ENCODE measurements at places on chromosomes 7 and 10.

DNA sequence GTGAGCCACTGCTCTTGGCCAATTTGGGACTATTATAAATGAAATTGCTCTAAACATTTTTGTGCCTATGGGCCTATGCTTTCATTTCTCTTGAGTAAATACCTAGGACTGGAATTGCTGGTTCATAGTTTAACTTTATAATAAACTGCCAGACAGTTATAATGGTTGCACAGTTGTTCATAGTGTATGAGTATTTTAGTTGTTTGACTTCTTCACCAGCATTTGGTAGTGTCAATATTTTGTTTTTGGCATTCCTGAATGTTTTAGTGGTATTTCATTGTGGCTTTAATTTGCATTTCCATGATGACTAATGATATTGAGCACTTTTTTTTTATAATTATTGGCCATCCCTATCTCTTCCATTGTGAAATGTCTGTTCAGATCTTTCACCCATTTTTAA is 29.5 kb downstream of the PLEKHA8 start:
- DNase-seq, result no peak

GRCh38 chr7:6436385-6436685 is 11.4 kb downstream of the DAGLB start:
- no peak for DNase-seq

DNA sequence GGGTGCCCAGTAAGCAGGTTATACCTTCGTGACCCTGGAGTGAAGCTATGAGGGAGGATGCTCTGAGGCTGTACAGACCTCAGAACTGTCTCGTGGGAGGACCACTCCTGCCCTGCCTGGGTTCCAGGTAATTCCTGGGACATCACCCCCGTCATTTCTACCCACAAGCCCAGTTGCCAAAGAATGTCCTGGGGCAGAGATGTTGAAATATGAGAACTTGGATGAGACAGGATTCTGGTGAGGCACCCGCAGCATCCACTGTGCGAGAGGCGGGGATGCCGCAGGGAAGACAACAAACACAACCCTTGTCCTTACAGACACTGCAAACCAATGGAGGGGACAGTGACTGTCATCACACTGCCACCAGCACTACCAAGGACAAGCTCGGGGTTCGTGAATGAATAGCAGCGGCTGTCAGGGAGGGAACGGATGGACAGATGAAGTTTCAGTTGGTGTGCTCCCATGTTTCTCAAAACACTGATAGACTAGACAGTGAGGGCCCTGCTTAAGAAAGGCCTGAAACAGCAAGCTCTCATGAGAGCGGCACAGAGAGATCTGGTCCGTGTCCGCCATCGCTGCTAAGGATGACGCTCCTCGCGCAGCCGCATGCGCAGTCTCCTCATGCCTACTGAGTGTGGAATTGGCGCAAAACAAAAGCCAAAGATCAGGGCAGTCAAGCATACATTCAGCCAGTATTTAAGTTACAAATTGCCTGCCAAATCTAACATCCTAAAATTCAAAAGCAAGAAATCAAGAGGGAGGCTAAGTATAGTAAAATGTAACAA is 82.0 kb upstream of the RHEB start:
- DNase-seq, result no peak

GRCh38 chr7:131038153-131038552 is 289.5 kb upstream of the MKLN1 start:
- DNase-seq, result no peak

DNA sequence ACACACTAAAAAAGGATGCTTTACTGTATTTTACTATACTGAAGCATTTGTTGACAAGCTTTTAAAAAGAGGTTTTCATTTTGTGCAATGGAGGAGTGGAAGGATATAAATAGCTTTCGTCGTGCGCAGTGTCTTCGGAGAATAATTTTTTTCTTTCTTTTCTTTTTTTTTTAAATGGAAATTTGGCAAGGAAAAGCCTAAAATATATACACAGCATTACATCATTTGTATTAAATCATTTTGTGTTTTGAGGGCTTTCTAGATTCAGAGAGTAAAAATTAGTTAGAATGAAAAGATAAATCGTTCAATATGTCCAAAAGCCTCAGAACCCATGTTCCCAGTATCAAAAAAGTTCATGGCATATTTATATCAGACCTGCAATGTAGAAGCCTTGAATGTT is 150.2 kb upstream of the FERD3L start:
- DNase-seq, result no peak

GRCh38 chr7:46811529-46811928 is 770.4 kb downstream of the TNS3 start:
- DNase-seq, result no peak

DNA sequence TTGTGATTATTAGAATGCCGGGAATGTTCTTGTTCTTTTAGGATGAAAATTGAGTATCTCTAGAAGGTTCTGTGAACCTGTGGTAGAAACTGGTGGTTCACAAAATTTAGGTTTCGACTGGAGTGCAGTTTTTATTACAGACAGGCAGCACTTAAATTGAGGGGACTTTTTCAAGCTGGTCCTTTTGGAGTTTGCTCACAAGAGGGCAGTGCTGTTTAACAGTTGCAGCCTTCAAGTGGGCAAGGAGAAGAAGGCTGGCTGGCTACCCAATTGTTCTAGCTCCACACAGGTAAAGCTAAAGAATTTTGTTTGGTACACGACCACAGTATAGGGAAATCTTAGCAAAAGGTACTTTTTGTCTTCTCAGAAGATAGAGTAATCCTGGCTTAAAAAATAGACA is 233.6 kb downstream of the SNX13 start:
- DNase-seq, result no peak

- no peak for DNase-seq
Observed at GRCh38 chr10:4196183-4196582, 411.2 kb upstream of the KLF6 start.

- no peak for DNase-seq
Observed at GRCh38 chr7:42226354-42226941, 10.6 kb downstream of the GLI3 start.

DNA sequence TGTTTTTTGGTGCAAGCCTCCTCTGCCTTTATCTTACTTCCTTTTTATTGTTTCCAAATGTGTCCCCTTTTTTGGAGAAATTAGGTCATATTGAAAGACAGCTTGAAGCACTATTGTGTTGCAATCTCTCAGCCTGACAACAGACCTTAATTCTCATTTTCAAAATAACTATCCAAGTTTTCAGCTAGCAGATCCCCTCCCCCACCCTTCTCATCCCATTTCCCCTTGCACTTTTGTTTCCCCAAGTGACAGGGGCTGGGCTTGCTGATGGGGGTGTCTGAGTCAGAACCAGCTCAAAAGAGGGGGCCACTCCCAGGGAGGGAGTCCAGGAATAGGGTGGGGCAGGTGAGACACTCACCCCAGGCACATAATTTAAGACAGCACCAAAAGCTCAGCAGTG is 75.3 kb downstream of the MKI67 start:
- no peak for DNase-seq

GRCh38 chr7:157408258-157409101 is 71.7 kb downstream of the DNAJB6 start:
- no peak for DNase-seq

DNA sequence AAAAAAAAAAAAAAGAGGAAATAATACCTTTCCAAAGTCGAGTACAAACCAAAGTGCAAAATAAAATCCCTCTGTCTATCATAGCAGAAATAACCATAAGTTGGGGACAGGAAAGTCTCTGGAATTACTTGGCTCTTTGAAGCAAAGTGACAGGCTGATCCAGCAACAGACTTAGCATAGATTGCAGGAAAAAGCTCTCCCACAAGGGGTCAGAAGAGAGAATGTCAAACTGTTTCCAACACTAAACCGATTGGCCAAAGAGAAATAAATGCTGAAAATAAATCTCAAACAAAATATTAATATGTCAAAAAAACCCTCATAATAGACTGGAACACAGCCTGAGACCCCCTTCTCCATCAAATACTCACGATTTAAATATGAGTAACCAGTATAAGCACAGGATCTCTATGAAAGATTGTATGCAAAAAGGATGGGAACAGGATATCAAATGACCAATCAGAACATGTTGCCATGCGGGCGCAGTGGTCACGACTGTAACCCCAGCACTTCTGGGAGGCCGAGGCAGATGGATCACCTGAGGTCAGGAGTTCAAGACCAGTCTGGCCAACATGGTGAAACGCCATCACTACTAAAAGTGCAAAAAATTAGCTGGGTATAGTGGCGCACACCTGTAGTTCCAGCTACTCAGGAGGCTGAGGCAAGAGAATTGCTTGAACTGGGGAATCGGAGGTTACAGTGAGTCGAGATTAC is 1000.7 kb upstream of the LRRN3 start:
- no peak for DNase-seq

DNA sequence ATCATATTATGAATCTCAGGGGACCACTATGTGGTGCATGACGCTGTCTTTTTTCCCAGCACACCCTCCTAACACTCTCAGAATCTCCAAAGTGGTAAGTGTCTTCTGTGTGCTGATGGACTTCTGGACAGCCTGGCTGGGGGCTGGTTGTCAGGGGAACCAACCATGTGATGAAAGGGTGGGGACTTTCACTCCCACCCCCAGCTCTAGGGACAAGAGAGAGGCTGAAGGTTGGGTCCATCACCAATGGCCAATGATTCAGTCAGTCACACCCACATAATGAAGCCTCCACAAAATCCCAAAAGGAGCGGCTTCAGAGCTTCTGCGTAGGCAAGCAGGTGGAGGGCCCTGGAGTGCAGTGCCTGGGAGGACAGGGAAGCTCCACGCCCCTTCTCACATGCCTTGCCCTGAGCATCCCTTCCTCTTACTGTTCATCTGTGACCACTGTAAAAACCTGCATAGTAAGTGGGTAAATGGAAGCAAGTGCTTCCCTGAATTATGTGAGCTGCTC is 44.6 kb downstream of the RASGEF1A start:
- DNase-seq, result no peak

GRCh38 chr7:139915268-139915863 is 86.3 kb downstream of the TBXAS1 start:
- no peak for DNase-seq

DNA sequence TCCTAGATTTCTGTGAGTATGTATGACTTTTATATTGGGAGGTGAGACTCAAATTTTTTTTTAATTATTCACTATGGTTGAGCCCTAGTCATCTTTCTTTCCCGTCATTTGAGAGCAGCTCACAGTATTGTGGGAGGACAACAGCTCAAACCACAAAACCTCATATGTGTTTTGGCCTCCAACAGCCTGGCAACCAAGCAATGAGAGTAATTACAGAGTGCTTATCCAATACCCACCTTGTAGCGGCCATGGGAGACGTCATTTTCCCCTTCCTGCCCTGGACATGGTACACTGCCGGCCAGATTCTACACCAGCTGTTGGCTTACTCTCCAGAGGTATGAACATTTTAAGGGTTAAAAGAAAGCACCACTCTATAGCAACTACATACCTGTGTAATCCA is 49.1 kb downstream of the DOCK4 start:
- DNase-seq, result no peak

- DNase-seq, result no peak
Observed at GRCh38 chr7:25134358-25135010, 9.4 kb upstream of the CYCS start.

- DNase-seq, result no peak
Observed at GRCh38 chr7:16916105-16916639, 34.4 kb upstream of the AGR3 start.

DNA sequence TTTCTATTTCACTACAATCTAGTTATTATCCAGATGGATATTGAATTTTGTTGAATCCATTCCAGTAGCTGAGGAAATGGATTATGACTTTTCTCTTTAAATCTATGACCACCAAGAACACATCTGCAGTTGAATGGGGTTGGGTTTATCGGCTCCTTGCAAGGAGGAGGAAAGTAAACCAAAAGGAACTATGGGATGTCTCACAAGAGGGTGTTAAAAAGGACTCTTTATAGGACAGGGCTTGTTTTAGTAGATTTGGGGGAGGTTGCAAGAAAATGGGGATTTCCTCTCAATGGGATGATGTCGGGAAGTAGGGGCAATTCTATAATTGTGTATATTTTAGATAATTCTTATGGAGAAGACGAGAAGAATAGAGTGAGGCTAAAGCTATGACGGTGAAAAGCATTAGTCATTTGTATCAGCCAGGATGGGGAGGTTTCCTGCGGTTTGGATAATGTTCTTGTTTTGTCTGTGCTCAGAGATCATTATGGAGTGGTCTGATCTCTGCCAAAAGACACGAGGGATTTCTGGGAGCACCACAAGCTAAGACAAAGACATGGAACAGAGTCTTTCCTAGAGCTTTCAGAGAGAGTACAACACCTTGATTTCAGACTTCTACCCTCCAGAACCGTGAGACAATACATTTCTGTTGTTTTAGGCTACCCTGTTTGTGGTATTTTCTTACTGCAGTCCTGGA is 5.3 kb upstream of the LRRC61 start:
- DNase-seq, result no peak

DNA sequence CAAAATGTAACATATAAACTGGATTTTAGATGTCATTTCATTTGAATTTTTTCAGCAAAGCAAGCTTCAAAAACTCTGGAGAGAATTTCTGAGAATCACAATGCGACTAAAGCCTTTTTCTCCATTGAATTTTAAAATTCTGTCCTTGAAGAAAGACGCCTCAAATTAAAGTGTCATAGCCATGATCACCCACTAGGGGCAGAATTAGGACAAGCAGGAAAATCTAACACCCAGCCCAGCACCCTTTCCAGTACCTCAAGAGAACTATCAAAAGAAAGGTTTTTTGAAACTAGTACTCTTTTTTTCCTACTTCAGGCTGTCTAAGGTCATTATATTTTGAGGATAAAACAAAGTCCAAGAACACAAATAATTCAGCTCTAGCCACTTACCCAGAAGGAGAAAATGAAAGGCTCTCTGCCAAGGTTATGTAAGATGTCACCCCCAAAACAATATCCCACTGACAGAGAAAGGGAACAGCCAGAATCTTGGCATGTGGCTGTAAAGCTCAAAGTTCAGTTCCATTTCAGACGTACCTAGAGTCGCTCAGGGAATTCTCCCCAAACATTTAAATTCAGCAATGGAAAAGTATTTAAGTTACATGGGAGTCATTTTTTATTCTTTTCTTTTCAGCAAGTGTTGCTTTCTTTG is 299.4 kb downstream of the SNX13 start:
- no peak for DNase-seq

DNA sequence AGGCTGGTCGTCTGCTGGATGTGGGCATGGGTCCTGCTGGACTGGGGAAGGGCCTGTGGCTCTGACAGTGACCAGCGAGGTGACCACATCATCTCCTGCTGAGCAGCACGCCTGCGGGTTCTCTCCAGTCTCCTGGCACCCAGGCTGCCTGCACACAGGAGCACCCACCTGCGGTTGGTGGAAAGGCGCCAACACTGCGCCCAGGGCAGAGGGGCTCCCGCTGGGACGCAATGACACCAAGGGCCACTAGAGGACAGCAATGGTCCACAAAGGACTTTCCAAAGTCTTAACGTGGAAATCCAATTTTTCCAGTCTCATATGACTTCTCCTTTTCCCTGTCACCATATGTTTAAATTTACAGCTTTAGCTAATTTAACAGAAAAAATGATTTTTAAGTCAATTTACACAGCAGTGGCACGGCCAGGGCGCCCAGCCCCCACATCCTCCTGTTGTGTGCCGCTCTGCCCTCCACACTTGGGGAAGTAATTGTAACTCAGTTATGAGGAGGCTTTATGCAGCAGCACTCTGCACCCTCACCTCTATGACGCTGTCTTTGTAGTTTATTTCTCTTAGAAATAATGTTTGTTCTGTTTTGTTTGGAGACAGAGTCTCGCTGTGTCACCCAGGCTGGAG is 38.1 kb downstream of the CFAP46 start:
- no peak for DNase-seq

- no peak for DNase-seq
Observed at GRCh38 chr10:13117841-13118783, 18.1 kb downstream of the OPTN start.
